ENCODE measurements at places on chromosomes 1 and 21.

DNA sequence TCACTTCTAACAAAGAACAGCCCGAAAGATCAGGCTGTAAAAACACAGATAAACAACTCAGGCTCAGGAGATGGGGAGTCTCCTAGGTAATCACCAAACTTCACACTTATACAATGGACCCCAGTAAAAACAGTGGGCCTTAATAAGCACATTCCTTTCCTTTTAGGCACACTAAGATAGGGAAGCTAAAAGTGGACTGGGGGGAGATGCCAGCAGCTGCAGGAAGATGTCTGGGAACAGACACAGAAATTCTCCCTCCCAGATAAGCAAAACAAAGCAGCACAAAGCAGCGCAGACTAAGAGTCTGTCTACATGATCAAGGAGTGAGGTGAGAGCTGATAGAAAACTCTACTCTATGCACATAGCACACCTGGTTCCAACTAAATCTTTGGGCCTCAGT, 29.0 kb upstream of the CTBS start:
- DNase-seq, result no peak

DNA sequence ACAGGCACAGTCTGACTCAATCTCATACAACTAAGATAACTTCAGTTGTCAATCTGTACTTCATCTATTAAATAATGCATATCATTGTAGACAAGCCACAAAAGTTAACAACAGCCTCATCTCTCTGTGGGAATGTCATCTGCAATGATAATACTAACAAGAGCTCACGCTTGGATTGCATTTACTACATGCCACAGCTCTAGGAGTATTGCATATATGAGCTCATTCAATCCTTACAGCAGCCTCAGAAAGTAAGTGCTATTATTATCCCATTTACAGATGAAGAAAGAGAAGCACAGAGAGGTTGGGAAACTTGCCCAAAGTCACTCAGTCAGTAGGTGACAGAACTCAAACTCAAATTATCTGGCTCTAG, 105.7 kb upstream of the GUCA2B start:
- no peak for DNase-seq

DNA sequence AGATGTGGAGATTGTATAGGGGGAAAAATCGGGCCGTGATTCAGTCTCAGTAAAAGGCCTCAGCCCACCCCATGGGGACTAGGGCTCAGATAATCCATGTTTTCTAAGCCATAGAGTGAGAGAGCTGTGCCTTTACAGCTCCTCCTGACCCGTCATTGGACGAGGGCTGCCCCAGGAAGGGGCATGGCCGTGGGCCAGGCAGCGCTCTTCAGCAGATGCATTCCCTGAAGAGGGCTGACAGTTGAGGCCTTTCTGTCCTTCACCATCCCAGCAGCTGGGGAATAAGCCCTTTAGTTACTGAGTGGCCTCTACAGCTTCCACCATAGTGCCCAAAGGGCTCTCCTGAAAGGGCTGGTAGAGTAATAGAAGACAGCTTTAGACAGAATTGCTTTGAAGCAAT, 57.2 kb downstream of the ST3GAL3 start:
- DNase-seq, result no peak

- no peak for DNase-seq
Measured at GRCh38 chr1:158942490-158942889, 11.1 kb downstream of the PYHIN1 start.

- no peak for DNase-seq
Measured at GRCh38 chr1:1230656-1231399, 973 bp downstream of the SDF4 start.
